ENCODE measurements at places on chromosomes 7 and 10. TPM values are rescaled to one million over a fixed set of nuclear protein-coding genes. Genes with fewer than 3 reads are reported as not detected.

GRCh38 chr7:157482517-157483087 lies 145.8 kb downstream of the DNAJB6 start:
- peaks cover 4% of the 10 kb centered on the region for H3K27me3 ChIP-seq
- no peak overlapping the region for H3K4me3 ChIP-seq
- DNase-seq = no peak
- H3K4me1 ChIP-seq = no peaks in the 10 kb centered on the region
- H3K27ac ChIP-seq = no peak overlapping the region

- DNase-seq = no peak
- H3K36me3 ChIP-seq = no peaks in the 10 kb centered on the region
- peaks cover 5% of the 10 kb centered on the region for H3K27me3 ChIP-seq
- no peak overlapping the region for H3K27ac ChIP-seq
Measured at GRCh38 chr10:95346715-95347401, 56.1 kb upstream of the PDLIM1 start.

Gene SPDYE16
- total RNA-seq = 0.20 TPM

Gene AGR2
- total RNA-seq = not detected

- H3K36me3 ChIP-seq = peaks cover 4% of the 10 kb centered on the region
- no peak overlapping the region for H3K4me3 ChIP-seq
- DNase-seq = no peak
- H3K4me1 ChIP-seq = no peaks in the 10 kb centered on the region
Measured at GRCh38 chr7:99622596-99622995, 5.8 kb downstream of the ZSCAN25 start.

DNA sequence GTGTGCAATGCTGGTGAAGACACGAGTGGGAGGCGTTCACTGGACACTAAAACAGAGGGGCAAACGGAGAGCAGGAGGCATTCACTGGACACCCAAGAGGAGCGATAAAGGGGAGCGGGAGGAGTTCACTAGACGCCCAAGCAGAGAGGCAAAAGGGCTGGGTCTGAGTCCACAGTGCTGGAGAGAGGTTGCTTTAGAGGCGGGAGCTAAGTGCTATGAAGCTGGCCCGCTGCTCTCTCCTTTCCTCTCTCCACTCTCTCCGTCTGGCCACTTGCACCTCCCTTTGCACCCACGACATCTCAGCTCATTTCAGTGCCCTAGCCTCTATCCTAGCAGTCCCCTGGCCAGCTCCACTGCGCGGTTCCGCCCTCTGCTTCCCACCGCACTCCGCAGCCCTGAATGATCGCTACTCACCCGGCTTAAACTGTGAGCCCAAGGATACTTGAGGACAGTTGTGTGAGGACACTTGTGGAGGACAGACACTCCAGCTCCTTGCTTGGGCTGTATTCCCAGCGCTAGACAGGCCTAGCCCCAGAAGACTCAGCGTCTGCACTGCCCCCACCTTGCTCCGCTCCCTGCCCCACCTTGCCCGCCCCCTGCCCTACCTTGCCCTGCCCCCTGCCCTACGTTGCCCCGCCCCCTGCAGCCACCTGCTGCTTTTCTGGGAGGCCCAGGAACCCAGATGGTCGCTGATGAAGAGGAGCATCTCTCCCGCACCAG lies 78.8 kb upstream of the CPXM2 start:
- H3K4me3 ChIP-seq = no peak overlapping the region
- H3K27me3 ChIP-seq = peaks cover 10% of the 10 kb centered on the region
- no peak overlapping the region for H3K27ac ChIP-seq
- DNase-seq = no peak

DNA sequence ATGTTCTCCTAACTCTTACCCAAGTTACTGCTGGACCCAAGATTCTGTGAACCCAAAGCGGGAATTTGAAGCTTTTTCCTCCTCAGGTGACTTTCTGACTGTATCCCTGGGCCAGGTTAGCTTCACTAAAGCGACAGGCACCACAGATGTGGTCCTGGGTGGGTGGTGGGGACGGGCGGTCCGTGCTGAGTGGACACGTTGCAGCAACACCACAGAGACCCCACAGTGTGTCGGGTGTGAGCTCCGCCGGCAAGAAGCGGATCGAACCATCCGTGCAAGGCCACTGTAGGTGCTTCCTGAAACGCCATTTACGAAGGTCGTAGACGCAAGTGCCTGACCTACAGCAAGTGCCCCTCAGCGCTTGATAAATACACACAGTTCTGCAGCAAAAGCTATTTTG lies 325.9 kb downstream of the ADARB2 start:
- DNase-seq = no peak
- H3K27ac ChIP-seq = no peak overlapping the region
- no peak overlapping the region for H3K4me3 ChIP-seq
- H3K4me1 ChIP-seq = no peaks in the 10 kb centered on the region
- peaks cover 4% of the 10 kb centered on the region for H3K36me3 ChIP-seq

GRCh38 chr10:33229949-33230267 lies 104.6 kb downstream of the NRP1 start:
- DNase-seq = no peak
- H3K4me3 ChIP-seq = no peak overlapping the region
- H3K27me3 ChIP-seq = no peaks in the 10 kb centered on the region
- H3K27ac ChIP-seq = peak overlapping the region; percentile 62
- peaks cover 16% of the 10 kb centered on the region for H3K36me3 ChIP-seq

GRCh38 chr10:5645944-5646617 lies 20.3 kb downstream of the ASB13 start:
- H3K4me1 ChIP-seq = peaks cover 14% of the 10 kb centered on the region
- no peaks in the 10 kb centered on the region for H3K36me3 ChIP-seq
- H3K27ac ChIP-seq = no peak overlapping the region
- peaks cover 10% of the 10 kb centered on the region for H3K27me3 ChIP-seq
- no peak for DNase-seq

DNA sequence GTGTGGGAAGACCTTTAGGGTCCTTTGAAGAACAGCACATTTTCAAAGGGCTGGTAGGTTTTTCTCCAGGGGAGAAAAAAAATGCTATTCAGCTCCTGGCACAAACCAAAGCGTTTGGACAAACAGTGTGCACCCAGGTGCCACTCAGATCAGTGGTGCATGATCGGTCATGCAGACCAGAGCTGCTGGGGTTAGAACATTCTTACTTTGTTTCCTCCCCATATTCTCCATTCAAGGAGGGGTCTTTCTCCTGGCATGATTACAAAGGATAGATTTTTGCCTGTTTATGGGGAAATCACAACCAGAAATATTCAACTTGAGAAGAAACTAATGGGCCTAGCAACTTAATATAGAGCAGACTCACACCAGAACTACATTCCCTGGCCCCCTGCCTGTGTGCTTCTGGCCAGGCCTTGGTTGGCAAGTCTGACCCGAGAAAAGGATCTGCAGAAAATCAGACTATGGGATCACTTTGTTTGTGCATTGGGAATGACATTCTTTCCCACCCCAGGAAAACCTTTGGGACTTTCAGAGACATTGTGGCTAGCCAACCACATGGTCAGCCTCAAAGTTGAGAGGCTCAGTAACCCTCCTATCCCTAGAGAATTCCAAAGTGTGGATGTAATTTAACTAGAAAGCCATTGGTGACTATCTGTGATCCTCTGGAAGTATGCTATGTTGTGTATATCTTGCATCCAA lies 82.3 kb upstream of the FGL2 start:
- no peak overlapping the region for H3K27ac ChIP-seq
- no peak for DNase-seq
- no peaks in the 10 kb centered on the region for H3K27me3 ChIP-seq
- no peaks in the 10 kb centered on the region for H3K4me1 ChIP-seq
- H3K36me3 ChIP-seq = no peaks in the 10 kb centered on the region
- no peak overlapping the region for H3K4me3 ChIP-seq

Gene TEX47
- total RNA-seq = not detected

- H3K36me3 ChIP-seq = peaks cover 21% of the 10 kb centered on the region
- H3K27ac ChIP-seq = no peak overlapping the region
- H3K27me3 ChIP-seq = no peaks in the 10 kb centered on the region
- peak; percentile 50 for DNase-seq
- H3K4me3 ChIP-seq = no peak overlapping the region
- H3K4me1 ChIP-seq = no peaks in the 10 kb centered on the region
Measured at GRCh38 chr7:69018200-69018599, 580.1 kb upstream of the AUTS2 start.

DNA sequence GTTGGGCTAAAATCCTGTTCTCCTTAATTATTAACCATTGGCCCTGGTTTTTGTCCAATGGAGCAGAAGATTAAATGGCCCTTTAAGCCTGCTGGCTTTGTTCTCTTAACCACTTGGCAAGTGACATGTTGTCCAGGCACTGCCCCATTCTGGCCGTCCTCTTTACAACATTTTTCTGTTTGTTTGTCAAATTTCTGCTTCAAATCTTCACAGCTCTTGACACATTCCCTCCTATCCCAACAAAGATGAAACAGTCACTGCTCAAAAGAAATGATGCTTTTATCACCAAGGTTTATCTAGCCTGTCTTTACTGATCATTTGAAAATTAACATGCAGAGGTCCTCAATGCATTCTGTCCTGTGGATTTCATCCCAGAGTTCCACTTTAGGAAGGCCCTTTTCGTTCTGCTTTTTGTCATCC lies 700.4 kb downstream of the KCNMA1 start:
- no peak overlapping the region for H3K4me3 ChIP-seq
- H3K27ac ChIP-seq = no peak overlapping the region
- no peak for DNase-seq
- H3K27me3 ChIP-seq = peaks cover 2% of the 10 kb centered on the region

- peak overlapping the region; percentile 23 for H3K4me3 ChIP-seq
- no peaks in the 10 kb centered on the region for H3K27me3 ChIP-seq
- peak overlapping the region; percentile 88 for H3K27ac ChIP-seq
Measured at GRCh38 chr10:59098831-59099452, 77.5 kb upstream of the PHYHIPL start.

DNA sequence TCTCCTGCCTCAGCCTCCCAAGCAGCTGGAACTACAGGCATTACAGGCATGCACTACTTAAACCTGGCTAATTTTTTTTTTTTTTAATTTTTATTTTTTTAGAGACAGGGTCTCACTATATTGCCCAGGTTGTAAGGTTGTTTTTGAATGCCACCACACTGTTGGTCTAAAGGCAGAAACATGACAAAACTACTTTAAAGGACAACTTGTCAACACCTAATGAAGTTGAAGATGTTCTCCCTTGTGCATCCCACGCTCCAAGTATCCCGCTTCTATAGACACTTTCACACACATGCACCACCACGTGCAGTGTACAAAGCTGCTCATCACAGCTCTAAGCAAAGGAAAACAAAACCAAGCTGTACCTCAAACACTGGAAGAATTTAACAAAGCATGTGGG lies 226.4 kb downstream of the FGFR2 start:
- peaks cover 6% of the 10 kb centered on the region for H3K4me1 ChIP-seq
- no peak overlapping the region for H3K27ac ChIP-seq
- no peak for DNase-seq
- H3K4me3 ChIP-seq = no peak overlapping the region
- no peaks in the 10 kb centered on the region for H3K27me3 ChIP-seq
- H3K36me3 ChIP-seq = no peaks in the 10 kb centered on the region

- peak overlapping the region; percentile 30 for H3K4me3 ChIP-seq
- H3K36me3 ChIP-seq = no peaks in the 10 kb centered on the region
- H3K27ac ChIP-seq = peak overlapping the region; percentile 68
- peaks cover 31% of the 10 kb centered on the region for H3K4me1 ChIP-seq
- DNase-seq = no peak
- no peaks in the 10 kb centered on the region for H3K27me3 ChIP-seq
Measured at GRCh38 chr10:72105710-72106109, 17.4 kb upstream of the SPOCK2 start.

DNA sequence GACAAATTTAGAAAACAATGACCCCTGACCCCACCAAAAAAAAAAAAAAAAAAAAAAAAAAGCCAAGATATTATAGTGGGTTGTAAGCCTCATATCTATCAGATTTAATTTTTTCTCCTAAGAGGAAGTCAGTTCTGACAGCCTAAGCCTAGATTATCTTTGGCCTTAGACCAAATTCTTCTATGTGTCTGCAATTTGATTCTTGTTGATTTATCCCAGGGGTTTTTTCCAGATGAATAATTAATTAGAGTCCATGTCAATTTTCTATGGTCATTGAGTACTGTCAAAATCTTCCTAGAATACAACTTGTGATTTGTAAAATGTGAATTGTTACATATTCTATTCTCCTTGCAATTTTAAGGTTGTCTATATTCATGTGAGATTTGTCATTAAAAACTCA lies 151.6 kb upstream of the CACNA2D1 start:
- H3K27me3 ChIP-seq = no peaks in the 10 kb centered on the region
- peaks cover 27% of the 10 kb centered on the region for H3K4me1 ChIP-seq
- H3K27ac ChIP-seq = no peak overlapping the region
- no peaks in the 10 kb centered on the region for H3K36me3 ChIP-seq
- H3K4me3 ChIP-seq = no peak overlapping the region

DNA sequence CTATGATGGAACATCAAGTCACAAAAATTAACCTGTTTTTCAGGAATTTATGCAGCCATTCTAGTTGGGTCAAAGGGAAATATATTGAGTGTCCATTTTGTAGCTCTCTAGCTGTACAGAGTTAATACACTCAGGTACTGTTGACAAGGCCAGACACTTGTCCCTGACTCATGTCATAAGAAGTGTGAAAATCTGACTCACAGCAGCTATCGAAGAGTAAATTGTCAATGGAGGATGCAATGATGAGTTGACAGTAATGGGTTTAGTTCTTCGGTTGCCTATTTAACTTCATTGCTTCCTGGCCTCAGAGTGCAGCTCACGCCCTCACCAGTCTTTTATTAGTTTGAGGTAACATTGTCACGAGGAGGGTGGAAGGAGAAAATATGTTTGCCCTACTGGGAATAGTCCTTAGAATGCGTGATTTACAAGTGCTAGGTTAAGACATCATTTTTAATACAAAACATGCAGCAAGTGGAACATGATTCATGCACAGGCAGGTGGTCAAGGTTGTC lies 255.1 kb downstream of the XPNPEP1 start:
- H3K4me3 ChIP-seq = no peak overlapping the region
- no peak for DNase-seq
- H3K4me1 ChIP-seq = no peaks in the 10 kb centered on the region
- no peaks in the 10 kb centered on the region for H3K36me3 ChIP-seq
- no peak overlapping the region for H3K27ac ChIP-seq
- H3K27me3 ChIP-seq = no peaks in the 10 kb centered on the region

Gene VGF
- 8.4 TPM for total RNA-seq

Gene MORN4
- total RNA-seq = 31.4 TPM
